GM23248 (cell line): ENCODE measurements at places on chromosomes 6 and 20. TPM values are rescaled to one million over a fixed set of nuclear protein-coding genes. Genes with fewer than 3 reads are reported as not detected.
A peak's percentile ranks its signal among the peaks of the same experiment; 100 is the strongest.

- no peak for DNase-seq
Measured at GRCh38 chr20:56816349-56816748, 187.2 kb downstream of the TFAP2C start.

- no peak for DNase-seq
Measured at GRCh38 chr20:11852189-11852588, 65.5 kb upstream of the BTBD3 start.

DNA sequence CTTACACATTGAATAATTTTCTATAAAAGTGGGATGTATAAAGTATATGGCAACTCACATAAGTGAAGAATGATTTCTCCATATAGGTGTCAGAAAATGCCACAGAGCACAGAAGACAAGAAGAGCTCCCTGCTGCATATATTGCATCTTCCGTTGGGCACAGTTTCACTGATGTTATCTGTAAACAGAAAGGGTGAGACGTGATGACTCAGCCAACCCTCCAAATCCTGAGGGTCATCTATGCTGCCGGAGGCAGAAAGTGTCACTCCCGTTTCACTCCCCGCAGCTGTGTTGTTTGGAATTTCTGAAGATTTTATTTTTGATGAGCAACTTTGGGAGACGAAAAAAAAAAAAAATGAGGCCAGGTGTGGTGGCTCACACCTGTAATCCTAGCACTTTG lies 644.1 kb downstream of the C6orf118 start:
- DNase-seq = no peak

GRCh38 chr20:56860413-56860812 lies 231.3 kb downstream of the TFAP2C start:
- peak; percentile 39 for DNase-seq

DNA sequence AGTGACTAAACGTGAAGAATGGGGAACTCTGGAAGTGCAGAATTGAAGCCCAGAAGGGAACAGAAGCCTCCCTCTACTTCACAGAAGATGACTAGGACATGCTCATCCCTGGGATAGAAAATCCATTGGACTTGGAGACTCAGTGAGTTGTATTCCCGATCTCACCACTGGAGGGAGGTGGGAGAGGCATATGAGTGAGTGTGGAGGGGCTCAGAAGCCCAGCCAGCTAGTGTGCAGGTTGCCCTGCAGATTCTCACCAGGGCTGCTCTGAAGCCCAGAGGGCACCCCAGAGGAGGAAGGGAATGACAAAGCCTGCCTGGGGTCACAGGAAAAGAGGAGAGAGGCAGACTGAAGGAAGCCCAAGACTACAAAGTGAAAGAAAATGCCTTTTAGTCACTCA lies 42.1 kb upstream of the HLA-E start:
- DNase-seq = peak; percentile 57

The SLC44A4 gene
- polyA plus RNA-seq = not detected in 2 replicates

DNA sequence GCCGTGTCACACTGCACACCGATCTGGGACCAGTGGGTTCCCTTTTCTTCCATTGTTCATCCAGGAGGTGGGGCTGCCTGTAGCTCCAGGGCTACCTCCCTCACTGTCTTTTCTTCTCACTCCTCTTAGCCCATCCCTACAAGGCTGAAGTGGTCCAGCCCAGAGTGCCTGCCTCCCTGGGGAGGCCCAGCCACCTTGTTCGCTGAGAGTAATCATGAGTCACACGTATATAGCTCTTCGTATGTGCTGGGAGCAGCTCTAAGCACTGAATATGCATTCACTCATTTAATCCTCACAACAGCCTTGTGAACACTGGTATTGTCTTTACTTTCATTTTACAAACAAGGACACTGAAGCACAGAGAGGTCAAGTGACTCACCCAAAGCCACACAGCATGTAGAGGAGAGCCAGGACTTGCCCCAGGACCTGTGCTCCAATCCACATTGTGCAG lies 14.7 kb upstream of the CCDC167 start:
- peak; percentile 69 for DNase-seq

The CCDC170 gene
- 0.27 and 0.49 TPM in 2 replicates for polyA plus RNA-seq

The RIPOR3 gene
- polyA plus RNA-seq = 0.49 TPM in 2 replicates

The NEDD9 gene
- 2.9 and 3.0 TPM in 2 replicates for polyA plus RNA-seq

The CST5 gene
- polyA plus RNA-seq = not detected in 2 replicates

DNA sequence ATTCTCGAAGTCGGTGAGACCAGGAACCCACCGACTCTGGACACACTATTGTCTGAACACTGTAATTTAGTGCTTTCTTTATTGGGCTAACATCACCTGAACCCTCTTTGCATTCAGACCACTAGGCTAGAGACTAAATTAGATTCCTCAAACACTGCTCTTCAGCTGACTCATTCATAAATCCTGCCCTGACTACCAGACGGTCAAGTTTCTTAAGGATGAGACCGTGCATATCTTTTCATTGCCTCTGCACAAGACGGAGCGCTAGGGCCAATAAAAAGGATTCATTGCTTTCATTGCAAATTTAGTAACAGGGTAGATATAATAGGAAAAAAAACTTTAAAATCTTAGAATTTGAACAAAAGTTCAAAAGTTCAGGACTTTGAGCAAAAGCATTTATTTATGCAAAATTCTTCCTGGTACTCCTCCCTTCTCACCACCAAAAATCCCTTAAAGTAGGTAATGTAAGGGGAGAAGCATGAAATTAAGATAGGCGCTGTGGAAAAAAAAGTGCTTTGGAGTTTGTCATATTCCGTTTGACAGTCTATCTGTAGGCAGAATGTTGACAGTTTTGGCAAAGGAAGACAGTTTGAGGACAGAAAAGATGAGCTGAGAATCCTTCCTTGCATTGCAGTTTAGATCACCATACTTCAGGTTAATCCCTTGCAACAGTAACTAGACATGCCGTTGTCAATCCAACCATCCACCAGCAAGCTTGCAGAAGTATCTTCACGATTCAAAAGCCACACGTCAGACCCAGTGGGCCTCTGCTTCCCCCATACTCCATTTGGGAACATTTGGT lies 328.6 kb upstream of the JARID2 start:
- DNase-seq = peak; percentile 50

The SAMD10 gene
- polyA plus RNA-seq = 1.3 and 1.7 TPM in 2 replicates

DNA sequence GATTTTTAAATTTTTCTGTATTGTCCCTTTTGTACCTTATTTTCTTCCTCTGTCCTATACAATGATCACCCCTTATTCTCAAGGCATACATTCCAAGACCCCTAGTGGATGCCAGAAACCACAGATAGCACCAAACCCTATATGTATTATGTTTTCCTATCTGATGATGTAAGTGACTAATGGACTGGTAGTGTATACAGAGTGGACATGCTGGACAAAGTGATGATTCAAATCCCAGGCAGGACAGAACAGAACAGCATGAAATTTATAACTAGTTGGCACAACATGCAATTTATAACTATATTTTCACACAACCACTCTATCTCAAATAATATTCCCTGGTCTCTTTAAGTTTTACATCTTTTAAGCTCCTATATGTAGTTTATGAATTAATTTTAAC lies 205.6 kb upstream of the FLRT3 start:
- DNase-seq = no peak

GRCh38 chr6:2839195-2839981 lies 2.3 kb downstream of the SERPINB1 start:
- DNase-seq = peak; percentile 61
